ENCODE measurements at places on chromosomes 2 and 18.
A peak's percentile ranks its signal among the peaks of the same experiment; 100 is the strongest.

DNA sequence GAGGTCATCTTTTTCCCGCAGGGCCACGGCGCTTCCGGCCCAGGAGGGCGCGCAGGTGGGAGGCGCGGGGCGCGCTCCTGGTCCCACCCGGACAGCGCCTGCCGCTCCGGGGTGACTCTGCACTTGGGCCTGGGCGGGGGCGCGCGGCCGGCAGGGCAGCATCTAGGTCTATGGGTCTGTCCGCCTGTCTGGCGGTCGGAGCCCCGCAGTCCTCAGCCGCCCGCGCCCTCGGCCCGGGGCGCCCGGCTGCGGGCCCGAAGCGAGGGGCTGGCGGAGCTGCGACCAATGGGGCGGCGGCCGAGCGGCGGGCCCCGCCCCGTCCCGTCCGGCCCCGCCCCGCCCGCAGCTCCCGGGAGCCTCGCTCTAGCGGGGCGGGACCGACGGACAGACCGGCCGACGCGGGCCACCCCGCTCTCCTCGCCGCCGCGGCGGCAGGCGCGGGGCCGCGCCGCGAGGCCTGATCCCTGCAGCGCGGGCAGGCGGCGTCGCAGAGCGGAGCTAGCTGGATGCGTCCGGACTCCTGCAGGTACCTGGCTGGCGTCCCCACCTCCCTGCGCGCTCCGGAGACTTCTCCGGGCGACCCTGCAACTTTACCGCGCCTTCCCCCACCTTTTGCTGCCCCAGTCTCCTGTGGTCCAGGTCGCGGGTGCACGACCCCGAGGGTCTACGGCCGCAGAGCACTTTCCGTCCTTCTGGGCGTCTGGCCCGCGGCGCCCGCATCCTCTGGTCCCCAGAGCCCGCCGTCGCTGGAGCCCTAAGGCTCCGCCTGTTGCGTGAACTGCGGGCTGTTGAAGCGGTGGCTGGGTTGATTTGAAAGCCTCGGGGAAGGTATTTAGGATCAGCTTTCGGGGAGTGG lies at the start of gene KCNS3:
Gene KCNS3 (plus strand): TSS at position 387 of the 856 bp plus-strand sequence. CDS start 52,342 bp downstream, outside the sequence.
- DNase-seq = no peak

- no peak for DNase-seq
Measured at GRCh38 chr2:58202404-58202803, 38.7 kb downstream of the FANCL start.

- peak; percentile 56 for DNase-seq
Measured at GRCh38 chr18:7946734-7947377, 379.7 kb downstream of the PTPRM start.

DNA sequence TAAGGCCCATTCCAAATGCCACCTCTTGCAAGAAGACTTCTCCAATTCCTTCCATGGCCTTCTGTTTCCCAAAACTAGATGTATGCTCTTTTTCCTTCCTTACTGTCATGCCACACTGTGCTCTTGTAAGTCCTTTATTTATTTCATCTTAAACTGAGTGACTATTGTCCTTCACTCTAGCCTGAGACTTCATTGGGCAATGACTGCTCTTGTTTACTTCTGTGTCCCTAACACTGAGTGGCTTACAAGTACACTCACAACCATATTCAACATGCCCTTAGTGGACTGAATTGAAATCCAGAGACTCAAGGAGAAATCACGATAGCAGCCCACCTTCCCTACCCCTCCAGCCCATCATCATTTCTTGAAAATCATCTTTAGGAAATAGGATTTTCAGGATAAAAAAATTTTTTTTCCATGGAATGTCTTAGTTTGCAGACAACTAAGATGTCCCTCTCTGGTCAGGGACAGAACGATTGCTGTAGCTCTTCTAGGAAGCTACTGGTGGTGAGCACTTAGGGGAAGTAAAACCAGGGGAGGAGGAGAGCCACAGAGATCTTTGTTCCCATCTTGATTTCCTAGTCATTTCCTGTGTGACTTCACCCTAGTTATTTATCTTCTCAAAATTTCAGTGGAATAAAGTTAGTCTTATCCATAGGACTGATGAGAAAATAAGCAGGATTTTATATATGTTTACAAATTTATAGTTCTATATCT lies 80.7 kb downstream of the CYRIA start:
- DNase-seq = no peak

DNA sequence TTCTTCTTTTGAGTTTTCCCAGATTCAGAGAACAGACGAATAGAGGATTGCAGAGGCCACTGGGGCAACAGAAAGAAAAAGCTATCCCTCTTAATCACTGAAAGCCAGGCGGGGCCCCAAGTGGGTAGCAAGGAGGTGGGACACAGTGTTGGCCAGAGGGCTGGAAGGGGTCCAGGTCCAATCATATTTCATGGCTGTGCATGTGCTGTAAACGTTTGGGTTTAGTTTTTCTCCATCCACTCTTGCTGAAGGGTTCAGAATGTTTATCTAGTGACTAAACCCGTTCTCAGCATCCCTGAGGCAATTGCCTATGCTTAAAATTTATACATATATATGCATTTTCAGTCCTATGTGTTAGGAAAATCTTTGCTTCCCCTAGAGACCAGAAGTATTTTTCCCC lies 99.4 kb upstream of the EPHA4 start:
- no peak for DNase-seq

DNA sequence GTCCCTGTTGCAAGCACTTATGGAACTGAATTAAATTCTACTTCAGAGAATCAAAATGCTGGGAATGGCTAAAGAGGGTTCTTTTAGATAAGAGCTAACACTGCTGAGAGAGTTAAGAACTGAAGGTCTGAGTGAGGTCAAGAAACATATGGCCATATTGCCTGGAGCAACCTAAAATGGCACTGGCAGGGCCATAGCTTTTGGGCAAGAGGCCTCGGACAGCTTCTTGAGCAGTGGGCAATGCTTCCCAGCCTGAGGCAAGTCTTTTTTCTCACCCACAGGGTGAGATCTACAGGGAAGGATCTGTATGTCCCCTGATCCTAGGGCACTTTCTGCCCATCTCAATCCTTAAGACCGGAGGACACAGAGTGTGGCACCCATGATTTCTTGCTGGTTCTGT lies 244.6 kb upstream of the NT5C1B start:
- no peak for DNase-seq

DNA sequence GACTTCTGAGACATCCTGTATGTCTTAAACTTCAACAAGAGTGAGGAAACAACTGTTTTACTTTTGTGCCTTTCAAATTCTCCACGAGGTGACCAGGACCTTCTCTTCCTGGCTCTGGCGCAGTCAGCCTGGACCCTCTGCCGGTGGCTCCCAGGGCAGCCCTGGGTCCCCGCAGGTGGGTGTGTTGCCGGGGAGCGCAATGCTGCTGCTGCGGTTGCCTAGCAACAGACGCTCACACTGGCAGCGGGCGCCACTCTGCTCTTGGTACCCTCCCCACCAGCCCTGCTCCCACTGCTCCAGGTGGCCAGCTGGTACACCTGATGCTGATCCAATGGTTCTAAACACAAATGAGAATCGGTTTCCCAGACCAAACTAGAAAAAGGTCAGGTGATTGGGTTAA lies 58.7 kb downstream of the GNAL start:
- DNase-seq = no peak

- DNase-seq = no peak
Measured at GRCh38 chr2:147568109-147568508, 276.7 kb upstream of the ACVR2A start.

DNA sequence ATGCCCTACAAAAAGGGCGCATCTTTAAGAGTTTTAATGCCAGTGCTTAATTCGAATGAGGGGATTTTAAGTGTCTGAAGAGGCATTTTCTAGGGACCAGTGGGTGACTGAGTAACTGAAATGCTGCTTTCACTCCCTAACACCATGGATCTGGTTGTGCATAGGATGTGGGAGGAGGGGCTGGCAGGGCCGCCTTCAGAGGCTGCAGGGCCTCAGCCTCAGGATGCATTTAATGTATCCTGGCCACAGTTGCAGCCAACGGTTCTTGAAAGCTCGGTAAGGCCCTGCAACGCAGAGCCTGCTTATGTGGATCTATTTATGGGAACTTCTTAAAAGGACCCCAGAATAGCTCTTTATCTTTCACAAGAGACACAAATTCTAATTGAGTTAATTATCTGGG lies 25.8 kb upstream of the IL18RAP start:
- DNase-seq = no peak

- peak; percentile 37 for DNase-seq
Measured at GRCh38 chr2:150911766-150912280, 349.8 kb downstream of the RBM43 start.

- no peak for DNase-seq
Measured at GRCh38 chr2:119760237-119760955, 674 bp downstream of the PTPN4 start.

DNA sequence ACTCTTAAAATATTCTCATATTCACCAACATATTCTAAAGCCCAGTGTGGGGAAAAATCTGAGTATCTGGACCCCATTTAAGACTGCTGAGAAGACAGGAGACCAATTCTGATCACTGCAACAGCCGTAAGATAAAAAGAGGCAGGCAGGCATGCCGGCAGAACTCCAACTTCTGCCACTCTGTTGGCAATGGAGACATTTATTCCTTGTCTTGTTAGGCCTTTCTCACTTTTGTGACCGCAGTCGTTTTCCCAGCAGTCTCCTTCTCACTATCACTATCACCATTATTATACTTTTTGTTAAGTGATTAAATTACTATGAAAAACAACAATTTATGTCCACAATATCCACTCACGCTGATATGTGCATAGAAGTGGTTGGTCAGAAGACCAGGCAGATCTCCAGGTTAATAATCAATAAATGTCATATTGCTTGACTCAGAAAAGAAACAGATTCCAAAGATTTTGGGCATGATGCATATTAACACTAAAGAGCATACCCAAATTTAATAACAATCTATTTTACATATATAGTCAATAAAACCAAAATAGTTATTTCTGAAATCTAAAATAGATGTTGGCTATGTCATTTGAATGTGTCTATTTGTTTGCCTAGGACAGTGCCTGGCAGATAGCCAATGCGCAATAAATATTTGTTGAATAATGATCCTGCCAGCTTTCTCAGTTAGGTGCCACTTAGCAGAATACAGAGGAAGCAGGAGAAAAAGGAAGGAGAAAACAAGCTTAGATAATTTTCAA lies 38.2 kb downstream of the SESTD1 start:
- no peak for DNase-seq

GRCh38 chr2:26720322-26721114 lies 28.0 kb downstream of the KCNK3 start:
- DNase-seq = peak; percentile 94

GRCh38 chr2:124281541-124281940 lies 256.5 kb downstream of the CNTNAP5 start:
- DNase-seq = no peak

- no peak for DNase-seq
Measured at GRCh38 chr2:151623631-151624030, 110.6 kb downstream of the NEB start.

GRCh38 chr2:95303191-95303919 lies 6.2 kb downstream of the KCNIP3 start:
- no peak for DNase-seq

GRCh38 chr2:71852141-71852711 lies 295.4 kb downstream of the CYP26B1 start:
- DNase-seq = no peak

DNA sequence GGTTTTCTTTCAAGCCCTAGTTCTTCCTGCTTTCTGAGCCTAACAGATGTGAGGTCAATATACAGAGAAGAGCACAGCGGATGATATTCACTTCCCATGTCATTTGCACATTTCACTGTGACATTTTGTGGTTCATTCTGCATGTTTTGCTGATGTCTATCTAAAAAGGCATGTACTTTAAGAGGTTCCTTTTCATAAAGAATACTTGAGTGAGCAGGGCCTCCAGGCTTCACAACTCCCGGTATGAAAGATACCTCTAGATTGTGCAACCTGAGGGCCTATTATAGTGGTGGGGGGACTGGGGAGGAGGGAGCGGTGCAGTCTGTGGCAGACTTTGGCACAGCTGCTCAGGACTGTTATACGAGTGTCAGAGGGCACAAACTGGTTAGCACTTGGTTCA lies 54.6 kb downstream of the CPO start:
- no peak for DNase-seq

- no peak for DNase-seq
Measured at GRCh38 chr2:30545875-30546274, 98.8 kb downstream of the LCLAT1 start.
